ENCODE measurements at places on chromosomes 2 and 18. TPM values are rescaled to one million over a fixed set of nuclear protein-coding genes. Genes with fewer than 3 reads are reported as not detected.

- no peak for DNase-seq
Observed at GRCh38 chr2:80348078-80348477, 43.5 kb upstream of the LRRTM1 start.

DNA sequence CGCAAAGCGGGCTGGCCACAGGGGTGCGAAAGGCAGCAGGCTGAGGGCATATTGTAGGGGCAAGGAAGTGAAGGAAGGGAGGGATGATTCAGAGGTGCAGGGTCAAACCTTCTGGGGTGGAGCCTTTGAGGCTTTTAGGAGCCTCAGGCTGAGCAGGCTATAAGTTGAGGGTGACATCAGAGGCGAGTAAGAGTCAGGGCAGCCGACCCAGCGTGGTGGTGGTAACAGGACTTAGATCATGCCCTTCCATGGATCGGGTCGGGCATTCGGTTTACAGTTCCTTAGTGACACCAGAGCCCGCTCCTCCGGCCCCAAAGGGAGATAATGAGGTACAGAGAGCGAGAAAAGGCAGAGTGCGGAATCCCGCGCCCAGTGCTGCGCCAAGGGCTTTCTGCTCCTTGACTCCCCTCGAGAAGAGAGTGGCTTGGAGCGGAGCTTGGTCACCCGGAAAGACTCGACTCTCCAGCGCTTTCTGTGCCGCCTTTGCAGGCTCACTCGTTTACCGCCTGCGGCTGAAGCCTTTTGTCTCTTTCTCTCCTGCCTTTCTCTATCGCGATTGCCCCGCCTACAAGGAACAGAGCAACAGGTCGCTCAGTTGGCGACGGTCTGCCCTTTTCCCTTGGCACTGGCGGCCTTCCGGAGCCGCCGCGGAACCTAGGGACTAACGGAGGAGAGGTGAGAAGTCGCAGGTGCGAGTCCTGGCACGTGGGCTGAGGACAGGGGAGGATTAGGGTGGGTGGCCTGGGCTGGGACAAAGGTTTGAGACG, 720 bp downstream of the LBX2 start:
- no peak for DNase-seq

DNA sequence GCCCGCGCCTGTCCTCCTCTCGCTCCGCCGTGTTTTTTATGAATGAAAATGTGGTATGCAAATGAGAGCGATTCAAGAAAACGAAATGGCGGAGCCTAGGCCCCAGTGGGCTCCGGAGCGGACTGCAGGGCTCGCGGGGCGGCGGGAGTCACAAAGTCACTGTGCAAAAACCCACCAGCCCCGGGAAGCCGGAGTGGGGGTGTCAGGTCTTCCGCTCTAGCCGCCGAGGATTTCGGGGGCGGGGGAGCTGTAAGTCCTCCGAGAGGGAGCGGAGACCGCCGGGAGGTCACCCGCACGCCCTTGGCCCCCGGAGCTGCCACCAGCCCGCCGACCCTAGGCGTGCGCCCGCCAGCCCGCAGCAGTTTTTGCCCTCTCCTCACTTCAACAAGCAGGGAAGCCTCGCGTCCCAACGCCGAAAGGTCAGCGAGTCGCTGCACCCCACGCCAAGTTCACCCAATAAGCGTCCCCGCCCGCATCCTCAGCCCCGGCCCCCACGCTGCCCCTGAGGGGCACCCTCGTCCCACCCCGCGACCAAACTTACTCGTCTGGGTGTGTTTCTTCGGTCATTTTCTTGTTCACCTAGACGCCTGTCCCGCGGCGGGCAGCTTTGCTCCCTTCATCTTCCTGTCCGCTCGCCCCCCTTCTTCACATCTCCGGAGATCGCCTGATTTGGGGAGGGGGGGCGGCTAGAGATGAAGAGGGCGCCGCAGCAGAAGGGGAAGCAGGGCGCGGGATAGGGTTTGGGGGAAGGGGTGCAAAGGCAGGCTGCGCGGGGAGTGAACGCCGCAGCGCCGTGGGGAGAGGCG, 775 bp downstream of the SPRED2 start:
- peak; percentile 43 for DNase-seq

DNA sequence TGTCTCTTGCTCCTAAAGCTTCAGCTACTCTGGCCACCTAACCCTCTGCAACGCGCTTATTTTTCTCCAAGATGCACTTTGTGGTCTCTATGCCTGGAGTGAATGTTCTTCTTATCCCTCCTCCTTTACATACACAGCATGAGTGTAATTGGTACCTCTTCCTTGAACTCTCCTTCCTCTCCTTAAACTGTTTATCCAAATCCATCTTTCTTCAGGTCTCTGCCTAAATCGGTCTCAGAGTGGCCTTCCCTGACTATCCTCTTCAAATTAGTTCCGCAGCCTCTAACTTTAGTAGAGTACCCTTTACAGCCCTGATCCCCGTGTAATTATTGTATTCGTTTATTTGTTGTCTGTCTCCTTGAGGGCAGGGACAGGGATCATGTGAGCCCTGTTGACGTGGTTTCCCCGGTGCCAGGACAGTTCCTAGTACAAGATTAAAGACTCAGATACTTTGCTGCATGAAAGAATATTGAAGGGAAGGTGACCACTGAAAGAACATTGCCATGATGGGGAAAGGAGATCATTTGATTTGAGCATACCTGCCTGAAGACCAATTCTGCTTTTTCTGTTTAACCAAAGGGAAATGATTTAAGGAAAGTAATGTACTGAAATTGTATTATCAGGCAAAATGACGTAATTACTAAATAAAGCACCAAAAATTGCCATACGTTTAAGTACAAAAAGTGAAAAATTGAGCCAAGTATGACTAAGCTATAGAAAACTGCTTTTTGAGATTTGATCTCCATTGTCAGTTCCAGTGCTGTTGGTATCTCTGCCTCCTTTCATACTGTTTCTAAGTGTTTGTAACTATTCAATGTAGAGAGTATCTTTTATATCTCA, 1.2 kb downstream of the CNOT9 start:
- no peak for DNase-seq

DNA sequence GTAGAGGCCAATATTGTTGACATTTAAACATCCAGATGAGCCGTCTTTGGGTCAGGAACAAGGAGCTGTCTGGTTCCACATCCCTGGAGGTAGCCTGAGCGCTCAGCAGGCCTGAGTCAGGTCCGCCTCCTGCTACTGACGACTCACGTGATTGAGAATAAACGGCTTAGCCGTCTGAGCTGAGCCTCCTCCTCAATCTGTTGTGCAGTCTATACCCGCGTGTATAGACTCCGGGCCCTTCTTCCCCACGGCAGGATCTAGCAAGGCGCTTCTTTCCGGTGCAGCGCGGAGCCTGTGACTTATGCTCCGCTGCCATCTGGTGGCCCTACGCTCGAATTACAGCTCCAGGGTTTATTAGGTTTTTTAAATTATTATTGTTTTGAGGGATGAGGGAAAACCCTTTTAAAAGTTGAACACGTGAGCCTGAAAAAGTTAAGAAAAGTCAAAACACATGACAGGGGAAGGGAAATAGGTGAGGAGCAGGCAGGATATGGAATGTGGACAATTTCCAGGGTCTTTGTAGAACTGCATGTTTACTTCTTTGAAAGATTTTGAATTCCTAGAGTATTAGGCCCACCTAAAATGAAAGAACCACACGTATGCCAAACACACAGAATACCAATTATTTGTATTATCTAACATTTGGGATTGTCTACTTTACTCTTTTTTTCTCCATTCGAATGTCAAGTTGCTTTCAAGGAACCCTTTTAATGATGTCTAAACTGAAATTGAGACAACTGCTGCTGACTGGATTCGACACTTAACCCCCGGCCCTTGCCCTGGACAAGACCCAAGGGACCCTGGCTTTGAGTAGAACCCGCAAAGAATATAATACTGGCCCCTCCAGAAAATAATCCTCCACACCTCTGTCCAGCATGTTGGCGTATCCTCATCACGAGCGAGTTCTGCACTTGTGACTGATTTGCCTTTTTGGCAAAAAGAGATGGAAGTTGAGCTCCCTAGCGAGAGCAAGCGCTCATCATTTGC, 112.4 kb upstream of the ZNF236 start:
- DNase-seq, result peak; percentile 58

DNA sequence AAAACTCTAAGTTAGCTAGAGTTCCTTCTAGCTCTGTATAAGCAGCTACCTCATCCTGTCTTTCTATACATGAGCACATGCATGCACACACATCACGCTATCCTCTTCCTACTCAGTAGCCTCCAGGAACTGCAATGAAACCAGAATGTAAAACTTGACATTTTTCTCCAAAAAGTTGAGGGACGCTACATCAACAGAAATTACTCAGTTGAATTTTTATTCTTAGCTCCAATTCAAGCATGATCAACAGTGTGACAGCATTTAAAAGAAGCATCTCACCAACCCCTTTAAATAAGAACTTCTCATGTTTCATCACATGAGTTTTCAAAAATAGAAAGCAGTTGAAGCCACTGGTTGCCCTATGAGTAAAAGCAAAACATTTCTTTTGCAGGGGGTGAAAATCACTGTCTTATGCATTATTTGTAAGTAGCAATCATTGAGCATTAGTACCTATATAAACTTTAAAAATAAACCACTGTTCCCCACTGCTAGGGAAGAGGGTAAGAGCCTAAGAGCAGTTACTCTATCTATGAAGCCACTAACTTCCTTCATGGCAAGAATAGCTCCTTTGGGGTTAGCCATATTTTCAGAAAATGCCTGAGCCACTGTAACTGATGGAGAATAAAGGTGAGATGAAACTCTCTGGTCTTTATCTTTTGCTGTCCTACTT, 77.9 kb upstream of the ARL5A start:
- DNase-seq, result no peak

Gene TFCP2L1
- total RNA-seq, result not detected

Gene DSG2
- total RNA-seq, result 1.4 TPM

Gene SERPINB13
- total RNA-seq, result not detected

Measured in activated T-helper 2 cell treated with anti-CD3 and anti-CD28 coated beads, Interferon-gamma antibody, Interleukin-2, Interleukin-4, amounts not matched to agents 10 μg/mL and 5 μg/mL and 100 μg/mL, durations not matched to agents 14 hours and 24 hours and 36 hours (primary cell).